Retina (tissue), 1 donor: ENCODE measurements at places on chromosomes 6 and 20.

GRCh38 chr6:25959890-25960536 is 2.6 kb upstream of the TRIM38 start:
- DNase-seq, result no peak

GRCh38 chr6:133945158-133945557 is 7.9 kb upstream of the TBPL1 start:
- no peak for DNase-seq

DNA sequence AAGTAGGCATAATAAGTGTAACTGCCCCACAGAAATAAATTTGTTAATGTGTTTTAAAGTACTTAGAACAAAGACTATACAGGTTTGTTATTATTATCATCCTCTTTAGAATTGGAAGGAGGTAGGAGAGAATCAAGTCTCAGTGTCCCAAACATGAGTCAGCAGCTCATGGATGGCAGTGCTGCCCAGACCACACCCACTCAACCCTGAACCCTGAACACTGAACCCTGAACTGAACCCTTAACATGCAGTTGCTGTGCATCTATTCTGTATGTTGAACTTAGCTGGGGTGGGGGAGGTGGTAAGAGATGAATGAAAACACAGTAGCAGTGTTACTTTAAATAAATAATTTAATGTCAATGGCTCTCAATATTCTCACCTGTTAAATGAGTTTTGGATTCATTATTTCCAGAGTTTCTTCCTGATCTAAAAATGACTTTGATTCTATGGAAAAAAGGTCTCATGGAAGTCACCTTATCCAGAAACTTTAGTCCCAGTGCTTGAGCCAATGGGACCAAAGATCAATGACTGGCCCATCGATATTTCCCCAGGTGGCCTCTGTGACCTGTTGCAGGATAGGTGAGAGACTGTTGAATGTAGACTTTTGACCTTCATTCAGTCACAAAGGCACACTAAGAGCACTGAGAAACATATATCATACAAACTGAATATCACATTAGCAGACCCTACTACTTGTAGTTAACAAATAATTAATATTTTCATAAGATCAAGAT is 3.1 kb upstream of the ANKRD66 start:
- DNase-seq, result no peak

DNA sequence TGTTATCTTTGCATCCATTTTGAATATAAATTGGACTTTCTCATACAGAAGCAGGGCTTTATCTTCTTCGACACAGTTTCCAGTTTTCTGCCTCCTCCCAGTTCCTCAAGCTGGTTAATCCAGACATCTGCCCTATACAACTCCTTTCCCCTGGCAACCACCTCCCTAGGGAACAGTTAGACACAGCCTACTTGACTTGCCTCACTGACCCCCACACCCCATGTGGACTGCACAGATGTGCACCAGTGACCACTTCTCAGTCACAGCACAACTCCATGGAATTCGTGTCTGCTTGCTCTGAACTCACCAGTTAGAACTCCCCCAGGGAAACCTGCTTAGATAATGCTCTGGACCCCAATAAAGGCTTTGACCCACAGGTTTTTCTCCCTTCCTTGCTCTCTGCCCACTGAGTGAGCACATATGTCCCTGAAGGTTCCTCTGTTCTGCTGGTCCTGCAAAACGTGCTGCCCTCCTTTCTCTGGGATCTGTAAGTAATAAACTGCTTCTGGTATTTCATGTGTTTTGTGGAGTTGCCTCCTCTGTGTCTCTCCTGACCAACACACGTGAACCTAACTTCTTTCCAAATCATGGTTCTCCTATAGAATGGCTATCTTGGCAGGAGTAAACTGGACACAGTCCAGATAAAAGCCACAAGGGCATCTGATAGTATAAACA is 351.2 kb downstream of the CD83 start:
- no peak for DNase-seq

DNA sequence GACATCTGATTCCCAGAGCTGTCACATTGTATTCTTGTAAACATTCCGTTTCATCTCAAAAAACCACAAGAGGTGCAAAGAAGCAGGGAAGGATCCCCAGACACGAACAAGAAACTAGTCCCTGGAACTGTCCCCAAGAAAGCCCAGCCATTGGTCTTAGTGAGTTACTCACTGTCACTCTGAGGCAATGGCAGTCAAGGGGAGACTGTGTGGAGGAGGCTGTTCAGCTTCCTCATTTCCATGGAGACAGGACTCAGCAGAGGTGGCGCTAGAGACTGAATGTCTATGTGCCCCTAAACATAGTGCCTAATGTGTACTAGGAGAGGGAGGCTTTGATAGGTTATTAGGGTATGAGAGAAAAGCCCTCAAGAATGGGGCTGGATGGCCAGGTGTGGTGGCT is 11.1 kb downstream of the ULBP1 start:
- DNase-seq, result no peak

GRCh38 chr6:137912813-137913212 is 45.8 kb downstream of the TNFAIP3 start:
- DNase-seq, result no peak
